Daoy (cell line): ENCODE measurements at places on chromosomes 5 and 9.
A peak's percentile ranks its signal among the peaks of the same experiment; 100 is the strongest.

- DNase-seq, result peak; percentile 17
Measured at GRCh38 chr5:62206150-62206829, 99.7 kb upstream of the KIF2A start.

DNA sequence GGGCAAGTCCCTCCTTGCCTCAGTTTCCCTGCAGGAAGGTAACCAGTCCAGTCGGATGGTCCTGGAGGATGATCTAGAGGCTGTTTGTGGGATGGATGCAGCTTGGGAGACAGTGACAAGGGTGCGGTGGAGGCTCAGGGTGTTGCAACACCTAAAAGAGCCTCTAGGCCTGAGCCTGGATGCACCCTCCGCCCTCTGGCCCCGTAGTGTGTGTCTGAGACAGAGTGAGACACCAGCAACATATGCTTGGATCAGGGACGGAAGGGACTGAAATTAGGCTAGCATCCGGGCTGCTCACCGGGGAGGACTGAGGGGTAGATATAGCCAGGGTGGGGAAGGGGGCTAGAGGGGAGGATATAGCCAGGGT lies 1.1 kb downstream of the CRAT start:
- no peak for DNase-seq

GRCh38 chr9:33270146-33270545 lies 5.3 kb downstream of the CHMP5 start:
- no peak for DNase-seq

DNA sequence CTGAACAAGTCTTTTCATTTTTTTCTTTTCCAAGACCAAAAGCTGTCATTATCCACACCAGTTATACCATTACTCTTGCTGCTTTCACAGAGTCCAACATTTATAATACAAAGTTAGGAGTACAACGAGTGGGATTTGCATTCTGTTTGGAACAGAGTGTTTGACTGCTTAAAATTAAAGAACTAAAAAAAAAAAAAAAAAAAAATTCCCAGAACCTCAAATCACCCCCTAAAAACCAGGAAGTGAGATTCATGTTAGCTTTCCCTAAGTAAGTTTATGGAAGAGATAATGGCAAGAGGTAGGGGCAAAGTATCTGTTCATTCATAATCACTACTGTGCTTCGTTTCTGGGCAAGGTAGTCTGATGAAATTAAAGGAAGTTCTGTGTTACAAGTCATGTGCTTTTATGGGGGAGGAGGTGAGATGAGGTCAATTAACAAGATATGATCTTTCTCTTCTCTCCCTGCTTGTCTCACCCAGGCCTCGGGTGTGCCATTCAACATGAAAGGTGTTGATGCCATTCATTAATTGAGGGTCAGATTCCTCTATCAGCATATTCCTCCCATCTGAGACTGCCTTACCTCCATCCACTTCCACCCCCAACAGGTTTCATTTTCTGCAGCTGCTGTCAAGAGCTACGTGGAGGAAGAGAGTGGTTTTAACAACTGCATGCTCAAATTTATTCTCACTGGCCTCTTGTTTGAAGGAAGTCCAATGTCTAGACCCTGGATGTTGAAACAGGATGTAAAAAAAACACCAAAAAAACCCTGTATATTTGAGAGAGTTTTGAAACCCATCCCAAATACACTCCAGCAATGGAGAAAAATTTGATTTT lies 58.1 kb downstream of the MARCHF3 start:
- DNase-seq, result no peak

DNA sequence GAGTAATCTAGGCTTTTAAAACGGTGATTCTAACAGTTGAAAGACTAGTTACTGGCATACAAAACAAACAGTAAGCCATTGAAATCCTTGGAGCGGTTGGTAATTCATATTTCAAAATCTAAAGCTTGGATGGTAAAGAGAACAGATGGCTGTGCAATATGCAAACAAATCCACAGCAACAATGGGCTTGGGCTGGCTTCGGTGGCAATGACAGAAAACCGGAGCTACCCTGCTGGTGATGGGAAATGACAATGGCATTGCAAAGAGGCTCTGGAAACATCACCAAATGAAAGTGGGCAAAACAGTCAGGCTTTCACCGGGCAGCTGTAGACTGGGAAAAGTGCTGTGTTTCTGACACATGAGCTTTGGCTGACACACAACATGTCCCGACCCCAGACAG lies 42.2 kb downstream of the MED27 start:
- no peak for DNase-seq

- DNase-seq, result no peak
Measured at GRCh38 chr9:117046666-117047327, 359.7 kb downstream of the TRIM32 start.

GRCh38 chr5:151793358-151793757 lies 21.6 kb downstream of the G3BP1 start:
- DNase-seq, result no peak

- DNase-seq, result no peak
Measured at GRCh38 chr9:35834260-35835215, 5.5 kb downstream of the TMEM8B start.

- DNase-seq, result no peak
Measured at GRCh38 chr5:67037171-67037570, 159.4 kb downstream of the CD180 start.

- DNase-seq, result peak; percentile 75
Measured at GRCh38 chr9:130927338-130927737, 11.7 kb downstream of the FIBCD1 start.

GRCh38 chr5:122252319-122252718 lies 59.7 kb upstream of the SNCAIP start:
- DNase-seq, result no peak

DNA sequence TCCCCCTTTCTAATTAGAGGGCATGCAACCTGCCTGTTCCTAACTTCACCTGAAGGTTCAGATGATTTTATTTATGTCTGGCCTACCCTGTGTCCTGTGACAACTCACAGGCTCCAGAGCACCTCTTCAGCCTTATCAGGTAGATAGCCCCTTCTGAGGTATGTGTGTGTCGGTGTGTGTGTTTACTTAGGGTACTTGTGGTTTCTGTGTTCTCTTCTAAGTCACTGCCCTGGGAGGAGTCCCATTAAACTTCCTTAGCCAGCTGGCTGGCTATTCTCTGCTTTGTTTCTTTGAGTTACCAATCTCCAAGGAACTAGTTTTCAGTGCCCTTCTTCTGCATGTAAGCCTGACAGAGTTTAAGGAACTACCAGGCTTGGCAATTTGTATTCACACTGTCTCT lies 74.9 kb downstream of the UNC13B start:
- DNase-seq, result no peak

DNA sequence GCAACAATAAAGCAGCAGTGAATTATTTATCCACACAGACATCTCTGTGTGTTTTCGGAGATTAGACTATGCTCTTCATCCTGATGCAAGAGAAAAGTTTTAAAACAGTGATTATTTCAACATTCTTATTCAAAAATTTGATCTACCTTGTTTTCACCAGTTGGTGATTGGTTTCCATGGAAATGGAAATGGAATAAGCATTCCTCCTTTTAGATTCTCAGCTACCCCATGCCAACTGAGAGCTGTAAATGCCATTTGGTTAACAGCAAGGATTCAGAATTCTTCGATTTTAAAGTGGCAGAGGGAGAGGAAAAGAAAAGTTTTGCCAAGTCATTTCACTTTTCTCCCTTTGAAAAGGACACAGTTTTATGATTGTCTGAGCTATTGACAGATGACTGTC lies 154.7 kb downstream of the PCSK5 start:
- DNase-seq, result no peak

DNA sequence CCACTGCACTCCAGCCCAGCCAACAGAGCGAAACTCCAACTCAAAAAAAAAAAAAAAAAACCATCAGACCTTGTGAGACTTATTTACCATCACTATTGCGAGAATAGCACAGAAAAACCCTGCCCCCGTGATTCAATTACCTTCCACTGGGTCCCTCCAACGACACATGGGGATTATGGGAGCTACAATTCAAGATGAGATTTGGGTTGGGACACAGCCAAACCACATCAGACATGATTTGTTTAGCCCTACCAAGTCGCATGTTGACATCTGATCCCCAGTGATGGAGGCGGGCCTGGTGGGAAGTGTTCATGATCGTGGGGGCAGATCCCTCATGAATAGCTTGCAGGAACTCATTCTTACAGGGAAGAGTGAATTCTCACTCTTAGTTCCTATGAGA lies 26.6 kb downstream of the MYO10 start:
- DNase-seq, result no peak

DNA sequence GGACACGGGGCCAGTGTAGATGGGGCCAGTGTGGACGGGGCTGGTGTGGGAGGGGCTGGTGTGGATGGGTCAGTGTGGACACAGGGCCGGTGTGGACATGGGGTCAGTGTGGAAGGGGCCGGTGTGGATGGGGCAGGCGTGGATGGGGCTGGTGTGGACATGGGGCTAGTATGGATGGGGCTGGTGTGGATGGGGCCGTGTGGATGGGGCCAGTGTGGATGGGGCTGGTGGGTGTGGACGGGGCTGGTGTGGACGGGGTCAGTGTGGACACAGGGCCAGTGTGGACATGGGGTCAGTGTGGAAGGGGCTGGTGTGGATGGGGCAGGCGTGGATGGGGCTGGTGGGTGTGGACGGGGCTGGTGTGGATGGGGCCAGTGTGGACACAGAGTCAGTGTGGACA lies 23.8 kb downstream of the SLC9A3 start:
- DNase-seq, result no peak

DNA sequence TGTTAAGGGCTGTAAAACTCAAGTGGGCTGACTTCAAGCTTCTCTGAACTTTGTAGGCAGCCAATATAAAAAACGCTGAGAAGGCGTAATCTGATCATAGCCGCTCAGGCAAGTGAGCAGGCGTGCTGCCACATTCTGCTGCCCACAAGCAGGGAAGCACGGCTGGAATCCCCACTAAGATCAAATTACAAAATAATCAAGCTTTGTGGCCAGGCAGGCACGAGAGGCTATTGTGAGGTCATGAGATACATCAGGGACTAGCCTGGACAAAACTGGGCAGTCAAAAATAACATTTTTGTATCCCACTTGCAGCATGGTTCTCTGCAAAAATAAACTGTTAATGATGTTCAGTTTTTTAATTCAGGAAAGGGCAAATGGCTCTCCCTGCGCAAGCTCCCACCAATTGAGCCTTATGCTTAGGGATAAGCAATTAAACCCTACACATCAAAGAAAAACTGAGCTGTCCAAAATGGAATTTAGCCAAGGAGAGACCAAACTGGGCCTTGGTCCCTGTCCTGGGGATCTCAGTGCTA lies 64.0 kb downstream of the POU5F2 start:
- peak; percentile 90 for DNase-seq

DNA sequence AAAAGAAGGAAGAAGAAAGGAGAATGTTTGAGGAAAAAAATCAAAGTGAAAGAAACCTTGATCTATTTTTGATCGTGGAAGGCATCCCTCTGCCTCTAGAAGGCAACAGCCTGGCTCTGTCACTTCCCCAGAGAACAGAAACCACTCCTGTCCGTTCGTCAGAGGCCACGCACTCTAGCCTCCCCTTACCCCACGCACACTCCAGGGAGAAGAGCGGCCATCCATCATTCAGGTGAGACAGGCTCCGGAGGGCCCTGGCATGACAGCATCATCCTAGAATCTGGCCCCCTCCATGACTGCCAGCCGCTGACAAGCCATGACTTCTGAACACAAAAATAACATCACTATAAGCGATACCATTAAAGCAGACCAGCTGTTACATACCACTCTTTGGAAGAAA lies 135.8 kb downstream of the ROR2 start:
- no peak for DNase-seq

DNA sequence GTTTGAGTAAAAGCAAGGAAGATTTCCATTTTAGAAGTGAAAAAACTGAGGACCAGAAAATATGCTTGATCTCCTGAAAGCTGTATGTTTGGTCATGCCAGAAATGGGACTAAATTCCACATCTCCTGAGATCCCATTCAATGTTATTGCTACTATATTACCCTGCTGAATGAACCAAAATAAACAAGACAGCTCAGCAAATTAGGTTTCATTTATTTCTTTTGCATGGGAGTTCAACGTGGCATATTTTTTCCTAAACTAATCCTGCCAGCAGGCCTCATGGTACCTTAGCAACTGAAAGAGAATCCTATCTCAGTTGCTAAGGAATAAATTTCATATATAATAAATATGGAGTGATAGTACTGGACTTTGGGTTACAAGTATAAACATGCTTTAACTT lies 101.7 kb downstream of the ADAMTSL1 start:
- DNase-seq, result no peak

DNA sequence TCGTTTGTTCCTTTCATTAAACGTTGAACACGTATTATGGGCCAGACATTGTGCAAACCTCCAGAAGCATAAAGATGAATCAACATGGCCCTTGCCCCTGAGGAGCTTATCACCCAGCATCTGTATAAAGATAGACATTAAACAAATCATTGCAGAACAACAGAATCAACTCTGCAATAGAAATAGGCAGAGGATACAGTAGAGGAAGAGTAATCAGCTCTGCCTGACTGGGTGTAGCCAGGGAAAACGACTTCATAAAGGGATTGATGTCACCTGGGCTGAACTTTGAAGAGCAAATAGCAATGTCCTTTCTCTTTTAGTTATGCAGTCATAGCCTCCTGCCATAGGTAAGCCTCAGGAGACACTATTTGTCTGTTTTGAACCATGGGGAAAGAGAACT lies 13.4 kb downstream of the RGS7BP start:
- DNase-seq, result no peak

GRCh38 chr5:122195802-122196394 lies 66.6 kb downstream of the ZNF474 start:
- DNase-seq, result peak; percentile 57

DNA sequence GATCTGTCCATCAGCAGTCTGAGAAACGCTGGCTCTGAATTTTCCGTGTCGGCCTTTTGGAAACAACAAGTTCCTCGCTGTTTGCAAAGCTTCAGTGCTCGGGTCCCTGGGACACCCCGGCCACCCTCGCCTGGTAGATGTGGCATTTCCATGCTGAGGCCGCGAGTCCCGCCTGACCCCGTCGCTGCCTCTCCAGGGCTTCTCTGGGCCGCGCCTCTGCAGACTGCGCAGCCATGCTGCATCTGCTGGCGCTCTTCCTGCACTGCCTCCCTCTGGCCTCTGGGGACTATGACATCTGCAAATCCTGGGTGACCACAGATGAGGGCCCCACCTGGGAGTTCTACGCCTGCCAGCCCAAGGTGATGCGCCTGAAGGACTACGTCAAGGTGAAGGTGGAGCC lies 4.7 kb downstream of the NTNG2 start:
- DNase-seq, result no peak

DNA sequence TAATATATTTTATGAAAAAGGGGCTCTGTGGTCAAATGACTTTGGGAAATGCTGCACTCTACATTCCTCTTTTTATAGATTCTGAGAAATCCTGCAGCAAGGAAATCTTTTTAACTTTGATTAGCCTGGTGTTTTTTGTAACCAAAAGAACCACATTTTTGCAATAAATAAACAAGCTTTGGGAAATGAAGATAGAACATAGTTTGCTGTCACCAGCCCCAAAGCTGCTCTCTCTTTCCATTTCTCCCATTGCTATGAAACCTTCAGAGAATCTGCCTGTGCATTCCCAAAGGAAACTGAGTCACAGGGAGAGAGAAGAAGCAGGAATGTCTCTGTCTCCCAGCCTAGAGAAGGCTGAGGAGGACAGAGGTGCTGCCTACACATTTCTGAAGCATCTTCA lies 59.0 kb downstream of the COL15A1 start:
- no peak for DNase-seq

GRCh38 chr9:96450613-96451528 lies 902 bp downstream of the HABP4 start:
- DNase-seq, result peak; percentile 32

GRCh38 chr5:1335540-1336095 lies 9.3 kb downstream of the CLPTM1L start:
- no peak for DNase-seq
